ENCODE measurements at places on chromosomes 3 and 15. TPM values are rescaled to one million over a fixed set of nuclear protein-coding genes. Genes with fewer than 3 reads are reported as not detected.
A peak's percentile ranks its signal among the peaks of the same experiment; 100 is the strongest.

DNA sequence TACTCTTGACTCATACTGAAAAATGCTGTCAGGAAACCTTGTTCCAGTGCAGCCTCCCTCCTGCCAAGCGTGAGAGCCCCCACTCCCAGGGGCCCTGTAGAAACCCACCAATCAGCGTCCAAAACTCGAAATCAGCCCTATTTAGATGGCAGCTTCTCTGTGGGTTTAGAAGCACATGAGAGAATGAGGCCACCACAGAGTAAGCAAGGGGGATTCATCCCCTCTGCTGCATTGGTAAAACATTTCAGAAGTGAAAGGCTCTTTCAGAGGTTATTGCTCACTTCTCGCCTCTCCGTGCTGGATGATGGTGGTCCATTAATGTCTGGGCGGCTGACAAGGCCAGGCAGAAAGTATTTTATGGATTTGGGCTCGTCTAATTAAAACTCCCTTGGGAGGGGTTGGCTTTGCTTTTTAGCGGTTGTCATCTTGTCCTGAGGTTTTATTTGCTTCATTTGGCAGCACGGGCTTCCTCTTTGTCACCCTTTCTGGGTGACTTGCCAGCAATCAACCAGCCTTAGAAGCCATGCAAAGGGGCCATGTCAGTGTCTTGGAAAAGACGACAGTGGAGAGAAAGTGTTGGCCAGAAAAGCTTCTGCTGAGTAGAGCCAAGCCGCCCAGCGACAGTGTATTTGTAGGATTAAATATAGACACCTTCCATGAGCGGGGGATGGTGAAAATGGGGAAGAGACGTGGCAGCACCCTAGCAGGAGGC, 145.5 kb downstream of the ATP10A start:
- DNase-seq: no peak

- DNase-seq: no peak
Observed at GRCh38 chr3:26681632-26682031, 59.1 kb downstream of the LRRC3B start.

GRCh38 chr3:101574388-101575112, 570 bp downstream of the PCNP start:
- DNase-seq: peak; percentile 53

- DNase-seq: no peak
Observed at GRCh38 chr3:172128858-172129257, 89.5 kb downstream of the FNDC3B start.

DNA sequence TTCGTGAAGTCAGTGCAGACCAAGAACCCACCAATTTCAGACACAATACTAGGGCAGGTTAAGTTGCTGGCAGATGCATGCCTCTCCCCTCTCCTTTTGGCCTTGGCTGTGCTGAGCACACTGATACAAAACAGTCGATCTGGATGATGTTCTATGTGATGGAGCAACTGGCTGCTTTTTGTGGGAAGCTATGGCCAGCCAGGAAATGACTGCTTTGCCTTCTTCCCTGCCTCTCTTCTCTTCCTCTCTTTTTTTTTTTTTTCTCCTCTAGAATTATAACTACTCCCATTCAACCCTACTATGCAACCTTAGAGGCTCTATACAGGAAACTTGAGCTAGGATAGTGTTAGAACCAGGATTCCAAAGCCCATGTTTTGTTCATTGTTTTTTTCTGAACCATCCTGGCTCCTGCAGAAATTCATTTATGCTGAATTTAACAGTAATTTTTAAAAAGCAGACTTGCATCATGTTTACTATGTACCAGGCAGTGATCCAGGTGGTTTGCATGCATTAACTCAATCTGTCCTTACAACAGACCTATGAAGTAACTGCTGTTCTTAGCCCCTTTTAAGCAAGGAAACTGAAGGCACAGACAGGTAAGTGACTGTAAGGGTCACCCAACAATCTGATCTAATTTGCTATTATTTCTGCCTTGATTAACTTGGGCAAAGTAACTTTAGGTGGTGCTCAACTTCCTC, 62.9 kb downstream of the PLD1 start:
- DNase-seq: no peak

DNA sequence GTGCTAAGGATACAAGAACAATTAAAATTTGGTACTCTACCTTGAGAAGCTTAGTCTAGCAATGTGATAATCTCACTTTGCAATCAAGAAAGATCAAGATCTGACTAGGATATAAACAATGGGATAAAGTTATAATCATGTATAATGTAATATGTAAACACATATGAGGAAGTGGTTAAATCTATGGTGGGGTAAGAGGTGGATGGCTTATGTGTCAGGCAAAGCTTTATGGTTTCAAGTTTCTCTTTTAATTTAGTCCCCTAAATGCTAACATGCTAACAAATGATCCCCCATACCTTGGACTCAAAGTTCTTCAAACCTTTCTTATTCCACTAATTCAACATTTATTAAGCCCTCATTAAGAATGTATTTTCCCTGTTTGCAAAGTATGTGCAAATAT, 2.5 kb downstream of the RSL24D1 start:
- peak; percentile 17 for DNase-seq

DNA sequence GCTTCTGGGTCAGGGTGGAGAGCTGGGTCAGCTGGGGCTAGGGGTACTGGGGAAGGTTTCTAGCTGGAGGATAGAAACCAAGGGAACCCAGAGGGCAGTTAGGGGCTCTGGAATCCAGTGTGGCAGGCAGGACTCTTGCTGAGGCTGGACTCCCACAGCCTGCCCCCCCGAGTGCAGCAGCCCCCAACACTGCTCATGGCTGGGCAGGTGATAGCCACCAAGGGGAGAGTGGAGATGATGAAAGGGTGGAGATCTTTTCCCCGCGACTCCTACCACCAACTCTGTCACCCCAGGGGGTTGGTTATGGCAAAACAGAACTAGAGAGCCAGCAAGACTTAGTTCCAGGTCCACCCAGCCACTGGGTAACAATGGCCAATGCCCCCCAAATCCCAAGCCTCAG, 16.9 kb upstream of the LINGO1 start:
- no peak for DNase-seq

GRCh38 chr15:33021806-33022389, 172.6 kb downstream of the FMN1 start:
- no peak for DNase-seq

- DNase-seq: no peak
Observed at GRCh38 chr3:120469882-120470301, 19.1 kb upstream of the FSTL1 start.

DNA sequence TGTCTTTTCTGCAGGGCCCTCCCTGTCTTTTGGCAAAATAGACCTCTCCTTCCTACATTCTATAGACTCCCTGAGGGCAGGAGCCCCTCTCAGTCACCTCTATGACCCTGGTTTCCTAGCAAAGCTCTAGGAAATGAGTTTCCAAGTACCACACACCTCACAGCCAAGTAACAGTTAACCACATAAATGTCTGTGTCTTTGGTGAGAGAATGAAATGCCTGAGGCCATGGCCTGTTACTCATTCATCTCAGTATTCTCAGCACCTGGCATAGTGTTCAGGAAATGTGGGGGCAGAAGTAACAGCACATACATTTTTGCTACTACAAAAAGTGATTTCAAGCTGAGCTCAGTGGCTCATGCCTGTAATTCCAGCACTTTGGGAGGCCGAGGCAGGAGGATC, 21.0 kb downstream of the RFT1 start:
- no peak for DNase-seq

DNA sequence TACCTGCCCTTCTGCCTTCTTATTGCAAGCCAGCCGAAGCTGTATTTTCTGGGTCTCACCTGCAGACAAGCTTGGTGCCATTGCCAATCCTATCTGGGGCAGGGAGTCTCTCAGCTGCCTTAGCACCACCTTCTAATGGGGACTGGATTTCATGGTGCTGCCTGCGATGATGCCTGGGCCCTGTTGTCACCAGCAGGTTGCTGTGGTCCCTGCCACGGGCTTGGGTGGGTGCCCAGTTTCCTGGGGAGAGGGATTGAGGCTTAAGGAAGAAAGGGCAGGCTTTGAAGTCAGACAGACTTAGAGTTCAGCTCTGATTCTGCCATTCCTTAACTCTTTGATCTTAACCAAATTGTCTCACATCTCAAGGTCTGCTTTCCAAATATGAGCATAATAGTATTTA, 87.4 kb upstream of the CD96 start:
- no peak for DNase-seq

DNA sequence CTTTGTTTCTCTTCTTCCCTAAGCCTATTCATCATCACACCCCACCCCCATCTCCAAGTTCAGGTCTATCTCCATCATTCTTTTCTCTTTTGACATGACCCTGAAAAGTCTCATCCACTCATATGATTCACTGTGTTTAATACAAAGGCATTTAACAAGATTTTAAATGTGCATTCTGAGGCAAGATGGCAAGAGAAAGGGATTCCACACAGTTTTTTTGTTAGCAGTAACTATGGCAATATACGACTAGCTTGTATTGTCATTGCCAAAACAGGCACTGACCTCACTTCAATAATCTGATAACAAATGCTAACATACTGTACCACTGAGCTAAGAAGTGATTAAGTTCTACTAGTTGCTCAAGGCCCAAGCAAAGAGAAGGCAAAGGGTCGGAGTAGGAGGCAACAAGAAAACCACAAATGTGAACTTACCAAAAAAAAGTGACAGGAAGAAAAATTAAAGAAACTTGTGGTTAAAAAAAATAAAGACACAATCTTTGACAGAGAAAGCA, 53.2 kb downstream of the FBN1 start:
- peak; percentile 59 for DNase-seq

GRCh38 chr15:54520616-54521015, 542.4 kb downstream of the UNC13C start:
- DNase-seq: no peak

DNA sequence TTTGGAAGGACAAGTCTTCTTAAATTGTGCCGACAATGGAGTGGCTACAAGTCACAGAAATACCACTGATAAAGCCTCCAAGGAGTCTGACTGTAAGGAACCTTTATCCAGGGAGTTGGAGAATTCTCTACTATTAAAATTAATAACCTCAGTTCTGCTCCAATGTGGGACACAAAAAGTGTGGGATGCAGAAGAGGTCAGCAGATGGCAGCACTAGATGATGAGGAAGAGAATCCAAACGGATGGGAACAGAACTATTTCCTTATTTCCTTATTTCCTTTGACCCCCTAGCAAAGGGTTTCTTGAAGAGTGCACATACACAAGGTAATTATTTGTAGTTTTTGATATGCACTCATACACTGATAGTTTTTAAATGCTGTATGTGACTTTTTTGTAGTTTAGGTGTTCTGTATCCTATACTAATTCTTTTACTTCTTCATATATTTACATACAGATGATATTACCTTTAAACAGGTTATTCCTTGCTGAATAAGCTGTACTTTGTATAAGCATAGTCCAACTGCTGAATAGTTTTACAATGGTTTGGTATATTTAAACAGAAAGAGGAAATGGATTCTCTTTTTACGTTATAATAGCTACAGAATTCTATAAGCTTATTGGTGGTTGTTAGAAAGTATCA, 25.6 kb upstream of the NLGN1 start:
- no peak for DNase-seq

Gene PRTG
- 0.27 TPM for total RNA-seq

Gene APOD
- not detected for total RNA-seq

Gene CASR
- total RNA-seq: under 0.01 TPM

Gene MINAR1
- total RNA-seq: 0.27 TPM

Gene CIP2A
- total RNA-seq: 6.5 TPM
